ENCODE measurements at places on chromosomes 4 and X. TPM values are rescaled to one million over a fixed set of nuclear protein-coding genes. Genes with fewer than 3 reads are reported as not detected.

Gene TENM3
- 1.9 TPM for total RNA-seq

GRCh38 chr4:6134612-6135220, 65.6 kb downstream of the JAKMIP1 start:
- no peaks in the 10 kb centered on the region for H3K27me3 ChIP-seq
- H3K27ac ChIP-seq = no peak overlapping the region
- no peaks in the 10 kb centered on the region for H3K4me1 ChIP-seq
- DNase-seq = no peak
- no peak overlapping the region for H3K4me3 ChIP-seq
- no peaks in the 10 kb centered on the region for H3K36me3 ChIP-seq

Gene DRD5
- total RNA-seq = not detected

Gene FRG1
- 39.7 TPM for total RNA-seq

Gene SGMS2
- total RNA-seq = 89.0 TPM

GRCh38 chr4:65658117-65658516, 12.2 kb downstream of the EPHA5 start:
- no peaks in the 10 kb centered on the region for H3K36me3 ChIP-seq
- no peaks in the 10 kb centered on the region for H3K4me1 ChIP-seq
- peak; percentile 16 for DNase-seq

Gene STS
- total RNA-seq = 9.7 TPM

Gene MXRA5
- 7.0 TPM for total RNA-seq

DNA sequence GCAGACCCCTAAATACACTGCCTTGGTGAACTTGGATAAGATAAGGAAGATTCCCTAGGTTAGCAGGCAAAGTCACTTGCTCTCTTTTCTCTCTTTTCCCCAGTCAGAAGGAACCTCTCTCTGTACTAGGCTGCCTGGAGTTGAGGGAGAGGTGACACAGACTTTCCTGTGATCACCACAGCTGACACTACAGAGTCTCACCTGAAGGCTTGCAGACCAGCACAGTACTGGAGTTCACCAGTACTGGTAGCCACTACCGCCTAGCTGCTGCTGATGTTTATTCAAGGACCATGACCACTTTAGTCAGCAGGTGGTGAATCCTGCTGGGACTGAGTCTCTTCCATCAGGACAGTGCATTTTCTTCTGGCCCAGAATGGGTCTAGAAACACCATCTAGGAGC, 63.3 kb downstream of the PTPN13 start:
- no peak overlapping the region for H3K27ac ChIP-seq
- H3K4me3 ChIP-seq = no peak overlapping the region
- no peaks in the 10 kb centered on the region for H3K36me3 ChIP-seq
- H3K4me1 ChIP-seq = no peaks in the 10 kb centered on the region

GRCh38 chrX:2262668-2263055, 238.1 kb downstream of the DHRSX start:
- no peak overlapping the region for H3K4me3 ChIP-seq
- H3K27me3 ChIP-seq = no peaks in the 10 kb centered on the region
- no peak for DNase-seq
- H3K36me3 ChIP-seq = peaks cover 14% of the 10 kb centered on the region

DNA sequence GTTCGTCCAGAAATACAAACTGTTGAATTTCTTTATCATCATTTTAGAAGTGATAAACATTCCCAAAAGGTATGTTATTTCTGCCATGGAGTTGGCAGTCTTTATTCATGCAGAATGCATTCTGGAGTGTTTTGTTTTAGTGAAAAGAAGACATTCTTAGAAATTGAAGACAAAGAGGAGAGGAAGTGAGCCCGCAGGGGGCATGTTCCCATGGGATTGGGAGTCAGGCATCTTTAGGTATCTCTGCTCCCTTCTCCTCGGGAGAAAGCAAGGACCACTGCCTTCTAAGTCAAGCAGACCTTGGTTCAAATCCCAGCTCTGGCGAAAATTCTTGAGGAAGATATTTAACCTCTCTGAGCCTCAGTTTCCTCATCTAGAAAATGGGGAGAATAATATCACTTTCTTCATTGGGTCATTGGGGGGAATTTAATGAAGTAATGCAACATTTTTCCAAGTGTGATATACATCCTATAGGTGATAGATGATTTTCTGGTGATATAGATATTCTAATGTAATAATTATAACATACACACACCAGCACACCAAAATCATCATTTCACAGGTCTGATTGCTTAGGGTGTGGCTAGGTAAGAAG, 26.5 kb upstream of the CHRNA9 start:
- no peak for DNase-seq
- H3K27me3 ChIP-seq = no peaks in the 10 kb centered on the region
- H3K27ac ChIP-seq = peak overlapping the region; percentile 2

GRCh38 chr4:98722000-98722399, 63.6 kb upstream of the TSPAN5 start:
- H3K36me3 ChIP-seq = no peaks in the 10 kb centered on the region
- H3K4me1 ChIP-seq = no peaks in the 10 kb centered on the region
- H3K27me3 ChIP-seq = no peaks in the 10 kb centered on the region
- H3K4me3 ChIP-seq = no peak overlapping the region

- no peaks in the 10 kb centered on the region for H3K36me3 ChIP-seq
- DNase-seq = no peak
- no peaks in the 10 kb centered on the region for H3K27me3 ChIP-seq
- H3K4me1 ChIP-seq = peaks cover 4% of the 10 kb centered on the region
Observed at GRCh38 chrX:54049801-54050200, 5.5 kb upstream of the PHF8 start.

DNA sequence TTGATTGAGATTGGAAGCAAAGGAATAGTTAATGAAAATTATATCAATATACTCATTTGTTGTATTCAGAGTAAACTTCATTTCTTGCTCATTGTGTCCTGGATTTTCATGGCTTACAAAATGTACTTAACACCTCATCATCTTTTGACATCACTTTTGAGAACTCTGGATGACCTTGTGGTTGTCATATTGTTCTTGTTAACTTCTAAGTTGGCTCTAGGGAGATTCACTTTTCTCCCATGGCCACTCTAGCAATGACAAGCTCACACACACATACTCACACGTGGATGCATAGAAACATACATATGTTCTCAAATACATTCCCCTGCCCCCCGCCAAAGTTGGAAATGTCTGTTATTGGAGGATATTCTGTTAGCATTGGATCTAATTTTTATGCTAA, 15.3 kb downstream of the PHEX start:
- H3K27ac ChIP-seq = no peak overlapping the region
- no peaks in the 10 kb centered on the region for H3K27me3 ChIP-seq
- no peaks in the 10 kb centered on the region for H3K4me1 ChIP-seq

DNA sequence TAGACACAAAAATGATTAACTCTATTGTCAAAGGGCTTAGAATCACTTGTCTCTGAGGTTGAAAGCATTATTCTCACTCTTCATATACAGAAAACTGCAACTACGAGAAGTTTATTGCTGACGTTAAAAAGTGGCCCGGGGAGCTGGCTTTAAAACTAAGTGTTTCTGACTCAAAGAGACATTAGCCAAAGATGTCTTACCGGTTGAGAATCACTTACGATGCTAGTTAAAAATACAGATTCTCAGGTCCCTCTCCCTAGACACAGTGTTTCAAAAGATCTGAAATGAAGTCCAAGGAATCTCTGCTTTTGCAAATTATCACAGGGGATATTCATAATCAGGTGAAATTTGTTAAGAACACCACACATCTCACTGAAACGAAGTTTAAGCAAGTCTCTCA, 1.2 kb downstream of the GNPDA2 start:
- peaks cover 24% of the 10 kb centered on the region for H3K4me1 ChIP-seq
- H3K27ac ChIP-seq = no peak overlapping the region
- no peak for DNase-seq
- H3K36me3 ChIP-seq = no peaks in the 10 kb centered on the region
- no peaks in the 10 kb centered on the region for H3K27me3 ChIP-seq
- H3K4me3 ChIP-seq = peak overlapping the region; percentile 84

Gene VEGFD
- total RNA-seq = 44.0 TPM

- no peaks in the 10 kb centered on the region for H3K36me3 ChIP-seq
- DNase-seq = no peak
- no peak overlapping the region for H3K27ac ChIP-seq
- no peak overlapping the region for H3K4me3 ChIP-seq
Observed at GRCh38 chr4:159540501-159540900, 437.6 kb downstream of the RAPGEF2 start.

Gene MAGEA10
- not detected for total RNA-seq

Gene ATP7A
- 17.8 TPM for total RNA-seq

Gene NLGN3
- total RNA-seq = 1.3 TPM
